ENCODE measurements at places on chromosomes 6 and 20.

GRCh38 chr6:136761227-136761922, 30.9 kb downstream of the MAP3K5 start:
- DNase-seq = peak; percentile 15

- DNase-seq = no peak
These were observed 152.4 kb upstream of the SNX9 start for GRCh38 chr6:157670466-157671186.

DNA sequence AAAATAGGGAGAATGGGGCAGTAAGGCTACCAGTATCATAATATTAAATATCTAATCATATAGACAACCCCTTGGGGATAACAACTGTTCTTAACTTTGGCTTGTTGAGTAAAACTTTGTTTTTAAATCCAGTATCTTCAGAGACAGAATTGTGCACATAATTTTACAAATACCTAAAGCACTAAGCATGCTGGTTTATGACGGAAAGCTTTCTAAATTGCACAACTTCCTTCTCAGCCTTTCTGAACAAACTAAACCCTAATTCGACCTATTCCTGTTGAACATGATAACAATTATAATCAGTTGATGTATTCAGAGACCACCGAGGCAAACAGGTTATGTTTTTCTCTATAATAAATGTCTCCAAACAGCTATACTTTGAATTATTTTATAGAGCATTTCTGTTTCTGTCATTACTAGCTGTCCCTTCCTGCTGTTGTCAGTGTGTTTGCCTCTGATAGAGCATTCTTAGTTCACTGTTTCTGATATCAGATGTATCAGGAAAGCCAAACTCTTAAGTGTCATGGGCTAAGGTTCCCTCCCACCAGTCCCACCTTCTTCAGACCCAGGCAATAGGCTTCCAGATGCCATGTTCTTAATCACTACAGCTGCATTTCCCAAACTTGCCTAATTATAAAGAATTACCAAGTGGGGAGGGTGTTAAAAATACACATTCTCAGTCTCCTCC, 8.7 kb downstream of the ZHX3 start:
- DNase-seq = no peak

- DNase-seq = no peak
These were observed 280.2 kb downstream of the CDKAL1 start for GRCh38 chr6:20814494-20814893.

DNA sequence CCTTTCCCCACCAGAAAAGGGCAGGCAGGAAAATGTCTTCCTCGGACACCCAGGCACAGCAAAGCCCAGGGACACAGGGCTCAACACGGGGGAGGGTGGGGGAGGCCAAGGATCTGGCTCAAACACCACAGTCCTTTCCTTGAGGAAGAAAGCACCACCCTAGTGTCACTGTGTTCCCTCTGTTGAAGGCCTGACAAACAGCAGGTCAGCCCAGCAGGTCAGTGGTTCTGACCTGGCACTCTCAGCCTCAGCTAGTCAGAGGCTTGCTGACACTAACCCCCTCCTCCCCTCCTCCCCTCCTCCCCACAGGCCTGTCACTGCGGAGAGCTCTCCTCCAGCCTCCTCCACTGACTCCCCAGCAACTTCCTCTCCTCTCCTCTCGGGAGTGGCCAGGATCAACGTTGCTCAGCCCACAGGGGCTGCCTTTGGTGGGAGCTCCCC, 239.6 kb downstream of the LRFN2 start:
- no peak for DNase-seq

DNA sequence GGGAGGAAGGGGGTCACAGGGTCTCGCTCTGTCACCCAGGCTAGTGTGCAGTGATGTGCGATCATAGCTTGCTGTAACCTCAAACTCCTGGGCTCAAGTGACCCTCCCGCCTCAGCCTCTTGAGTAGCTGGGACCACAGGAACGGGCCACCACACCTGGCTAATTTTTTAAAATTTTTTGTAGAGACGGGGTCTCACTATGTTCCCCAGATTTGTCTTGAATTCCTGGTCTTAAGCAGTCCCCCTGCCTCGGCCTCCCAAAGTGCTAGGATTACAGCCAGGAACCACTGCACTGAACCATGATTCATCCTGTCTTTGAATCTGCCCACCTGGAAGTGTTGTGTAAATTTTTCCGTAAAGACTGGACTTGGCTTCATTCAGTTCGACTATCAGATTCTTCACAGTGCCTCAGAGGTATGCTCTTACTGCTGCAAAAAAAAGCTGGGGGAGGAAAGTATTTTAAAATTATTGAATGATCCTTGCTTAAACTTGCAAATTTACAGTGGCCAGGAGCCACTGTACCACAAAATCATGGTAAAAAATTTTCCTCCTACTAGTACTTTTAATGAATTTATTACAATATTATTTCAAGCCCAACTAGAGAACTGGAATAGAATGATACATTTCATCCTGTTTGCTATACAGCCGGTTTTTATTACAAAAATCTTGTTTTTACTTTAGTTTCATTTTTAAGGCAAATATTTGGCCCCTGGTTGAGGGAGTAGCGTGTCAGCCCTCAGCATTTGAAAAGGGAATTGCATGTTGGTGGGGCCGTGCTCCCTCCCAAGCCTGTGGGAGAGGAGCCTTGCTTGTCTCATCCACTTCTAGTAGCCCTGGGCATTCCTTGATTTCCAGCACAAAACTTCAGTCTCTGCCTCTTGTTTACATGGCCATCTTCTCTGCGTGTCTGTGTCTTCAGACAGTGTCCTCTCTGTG, 202.5 kb upstream of the SGK1 start:
- DNase-seq = no peak

DNA sequence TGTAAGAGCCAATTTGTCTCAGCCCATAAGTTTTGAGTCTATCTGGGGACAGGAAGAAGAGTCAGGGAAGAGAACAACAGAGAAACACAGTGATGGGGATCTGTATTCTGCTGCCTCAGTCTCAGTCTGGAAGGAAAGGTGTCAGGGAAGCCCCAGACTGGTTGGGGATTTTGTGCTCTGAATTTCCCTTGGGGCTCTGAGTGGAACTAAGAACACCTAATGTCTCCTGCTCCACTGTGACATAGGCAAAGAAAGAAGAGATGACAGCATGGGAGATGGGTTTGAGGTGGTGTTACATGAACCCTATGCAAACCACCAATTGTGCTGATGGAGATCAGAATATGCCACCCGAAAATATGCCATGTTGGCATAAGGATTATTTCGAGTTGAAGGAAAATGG, 139.5 kb upstream of the MYLIP start:
- no peak for DNase-seq

GRCh38 chr6:166435574-166435973, 52.8 kb upstream of the MPC1 start:
- peak; percentile 36 for DNase-seq

DNA sequence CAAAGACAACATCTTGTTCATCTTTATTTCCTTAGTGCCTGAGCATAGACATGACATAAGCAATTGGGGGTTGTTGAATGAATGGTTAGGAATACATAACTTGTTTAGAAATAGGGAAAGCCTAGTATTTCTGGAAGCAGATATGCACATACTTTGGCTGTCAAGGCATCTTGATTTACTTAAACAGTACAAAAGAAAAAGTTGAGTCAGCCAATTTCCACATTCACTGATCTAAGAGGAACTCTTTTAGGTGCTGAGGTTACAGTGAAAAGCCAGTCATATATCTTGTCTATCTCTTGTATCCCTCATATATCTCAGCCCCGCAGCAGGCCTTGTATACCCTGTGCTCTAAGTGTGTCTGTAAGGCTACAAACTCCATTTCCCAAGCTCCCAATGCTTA, 11.6 kb downstream of the ZKSCAN4 start:
- DNase-seq = no peak

DNA sequence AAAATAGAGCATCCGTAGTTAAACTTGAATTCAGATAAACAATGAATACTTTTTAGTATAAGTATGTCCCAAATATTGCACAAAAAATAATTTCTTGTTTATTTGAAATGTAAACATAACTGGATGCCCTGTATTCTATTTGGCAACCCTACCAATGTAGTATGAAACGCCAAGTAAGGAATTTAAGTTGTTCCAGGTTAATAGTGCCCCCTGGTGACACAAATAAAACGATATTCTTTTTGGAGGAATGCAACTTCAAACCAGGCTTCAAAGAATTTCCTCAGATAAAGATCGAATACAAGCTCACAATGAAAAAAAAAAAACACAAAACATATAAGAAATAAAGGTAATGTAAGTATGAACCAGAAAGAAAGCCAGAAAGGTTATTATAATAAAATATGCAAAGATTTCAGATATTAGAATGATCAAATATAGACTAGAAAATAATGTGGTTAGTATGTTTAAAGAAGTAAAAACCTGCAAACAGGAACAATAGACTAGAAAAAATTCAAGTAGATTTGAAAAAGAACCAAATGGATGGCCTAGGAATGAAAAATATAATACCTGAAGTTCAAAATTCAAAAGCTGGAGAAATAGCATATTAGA, 18.4 kb upstream of the AKAP7 start:
- DNase-seq = no peak

- no peak for DNase-seq
These were observed 3.0 kb downstream of the CD83 start for GRCh38 chr6:14120546-14120945.

DNA sequence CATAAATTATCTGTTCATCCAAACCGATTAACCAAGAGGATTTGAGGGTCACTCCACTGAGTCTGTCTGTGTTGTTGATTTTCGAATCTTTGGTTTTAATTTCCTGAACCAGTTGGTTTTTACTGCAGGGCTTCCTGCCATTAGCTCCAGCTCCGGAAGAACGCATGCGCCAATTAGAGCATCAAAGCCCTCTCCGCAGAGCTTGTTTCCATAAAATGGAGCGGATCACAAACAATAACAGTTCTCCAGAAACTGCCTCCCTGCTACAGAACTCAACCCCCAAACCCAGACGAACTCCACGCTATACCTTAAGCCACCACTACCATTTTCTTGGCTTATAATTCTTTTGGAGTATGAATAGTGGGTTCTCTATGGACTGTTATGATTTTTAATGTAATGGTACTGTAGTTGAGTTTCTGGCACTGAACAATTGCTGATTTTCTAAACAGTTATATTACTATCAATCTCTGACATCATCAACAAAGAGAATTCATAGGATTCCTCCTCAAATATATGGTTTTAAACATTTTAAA, 13.8 kb downstream of the TFAP2A start:
- DNase-seq = no peak

- DNase-seq = no peak
These were observed 39.4 kb upstream of the MYB start for GRCh38 chr6:135141728-135142127.

- no peak for DNase-seq
These were observed 440.4 kb downstream of the COL12A1 start for GRCh38 chr6:74765486-74765885.

GRCh38 chr6:17431581-17431980, 38.2 kb downstream of the CAP2 start:
- no peak for DNase-seq

DNA sequence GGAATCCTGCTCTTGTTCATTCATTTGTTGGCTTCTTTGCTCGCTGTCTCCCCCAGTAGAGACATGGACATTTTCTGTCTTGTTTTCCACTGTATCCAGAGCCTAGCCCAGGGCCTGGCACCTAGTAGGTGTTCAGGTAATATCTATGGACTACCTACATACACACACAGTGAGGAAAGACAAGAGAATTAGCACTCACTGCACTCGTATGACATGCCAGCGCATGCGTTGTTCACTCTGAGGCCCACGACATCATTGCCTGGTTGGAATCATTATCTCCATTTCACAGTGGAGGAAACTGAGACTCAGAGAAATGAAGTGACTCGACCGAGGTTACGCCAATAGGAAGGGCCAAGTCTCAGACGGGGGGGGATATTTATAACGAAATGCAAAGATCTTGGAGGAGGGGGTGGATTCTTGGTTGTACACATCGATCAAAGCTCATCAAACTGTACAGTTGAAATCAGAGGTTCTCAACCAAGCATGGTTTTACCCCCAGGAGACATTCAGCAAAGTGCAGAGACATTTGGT, 140.1 kb upstream of the PTPN1 start:
- DNase-seq = no peak

DNA sequence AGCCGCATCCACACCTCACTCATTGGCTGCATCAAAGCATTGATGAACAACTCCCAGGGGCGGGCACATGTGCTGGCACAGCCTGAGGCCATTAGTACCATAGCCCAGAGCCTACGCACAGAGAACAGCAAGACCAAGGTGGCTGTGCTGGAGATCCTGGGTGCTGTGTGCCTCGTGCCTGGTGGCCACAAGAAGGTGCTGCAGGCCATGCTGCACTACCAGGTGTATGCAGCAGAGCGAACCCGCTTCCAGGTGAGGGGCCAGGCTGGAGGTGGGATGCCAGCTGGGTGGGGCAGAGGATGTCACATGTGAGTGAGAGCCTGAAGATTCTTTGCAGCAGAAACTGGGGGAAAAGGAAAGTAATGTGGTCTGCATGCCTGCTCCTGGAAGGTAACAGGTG, 66.7 kb downstream of the MOCS1 start:
- no peak for DNase-seq

DNA sequence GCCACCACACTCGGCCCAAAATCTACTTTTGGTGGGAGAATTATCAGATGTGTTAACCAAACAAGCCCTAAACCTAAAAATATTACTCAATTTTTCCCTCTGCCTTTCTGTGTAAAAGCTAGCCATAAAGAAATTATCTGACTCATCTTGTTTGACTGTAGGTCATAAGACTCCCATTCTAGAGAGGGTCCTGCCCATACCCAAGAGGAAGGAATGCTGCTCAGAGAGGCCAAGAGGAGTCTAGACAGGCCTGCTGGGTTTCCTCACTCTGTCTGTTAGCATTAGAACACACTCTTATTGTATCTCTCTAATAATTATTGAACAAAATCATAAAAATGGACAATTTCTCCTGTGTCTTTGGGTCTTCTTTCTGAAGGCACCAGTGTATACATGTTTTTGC, 26.1 kb downstream of the C6orf141 start:
- DNase-seq = no peak

DNA sequence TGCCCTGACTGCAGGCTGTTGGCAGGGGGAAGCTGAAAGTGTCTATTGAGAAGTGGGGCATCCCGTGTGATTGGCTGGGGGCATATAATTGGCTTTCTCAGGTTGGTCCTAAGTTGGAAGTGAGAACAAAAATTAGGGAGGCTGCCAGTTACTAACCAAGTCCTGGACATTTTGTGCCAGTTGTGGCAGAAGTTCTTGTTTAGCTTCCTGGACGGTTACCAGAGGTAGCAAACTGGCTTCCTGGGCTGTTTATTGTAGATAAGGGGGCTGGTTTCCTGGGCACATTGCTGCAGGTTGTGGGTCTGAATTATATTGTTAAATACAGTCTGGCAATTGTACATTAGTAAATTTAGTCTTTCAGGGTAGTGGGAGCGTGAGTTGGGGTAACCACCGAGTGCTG, 50.6 kb upstream of the SLC2A12 start:
- DNase-seq = no peak

DNA sequence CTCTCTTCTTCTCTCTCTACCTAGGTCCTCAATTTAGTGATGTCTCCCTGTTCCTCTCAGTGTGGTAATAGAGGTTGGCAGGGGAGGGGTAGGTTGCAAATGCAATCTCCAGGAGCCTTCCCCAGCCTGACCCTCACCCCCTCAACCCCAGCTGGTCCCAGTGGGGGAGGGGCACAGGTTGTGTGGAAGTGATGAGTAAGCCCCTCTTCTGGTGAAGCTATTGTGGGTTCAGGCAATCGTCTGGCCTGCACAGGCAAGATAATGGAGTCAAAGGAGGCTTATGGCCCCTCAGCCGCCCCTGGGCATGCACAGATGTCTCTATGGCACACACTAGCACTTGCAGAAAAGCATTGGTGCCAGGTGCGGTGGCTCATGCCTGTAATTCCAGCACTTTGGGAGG, 10.8 kb upstream of the ADA start:
- no peak for DNase-seq

- DNase-seq = no peak
These were observed 43.8 kb upstream of the DSE start for GRCh38 chr6:116326996-116327395.

Measured in stimulated activated CD4-positive, alpha-beta T cell treated with anti-CD3 and anti-CD28 coated beads, Interleukin-15, amount 100 ng/mL, for 24 hours (primary cell).